ENCODE measurements at places on chromosomes 4 and X.

DNA sequence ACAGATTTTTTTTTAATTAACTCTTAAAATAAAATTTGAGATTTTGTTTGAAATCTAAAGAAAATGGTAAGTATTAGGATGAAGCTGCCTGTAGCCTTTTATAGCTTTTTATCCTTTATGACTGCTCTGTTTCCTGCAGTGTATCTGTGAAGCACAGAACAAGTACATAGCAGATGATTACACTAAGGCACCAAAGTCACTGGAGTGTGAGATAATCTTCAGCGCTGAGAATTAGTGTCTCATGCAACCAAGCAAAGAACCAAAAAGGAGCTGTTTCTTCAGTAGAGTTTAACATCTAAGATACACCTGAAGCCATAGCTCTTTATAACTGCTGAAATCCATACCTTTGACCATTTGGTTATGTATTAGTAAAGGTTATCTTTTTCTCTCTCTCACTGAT is 1989.8 kb upstream of the PCDH10 start:
- DNase-seq, result no peak

- no peak for DNase-seq
Observed at GRCh38 chrX:54633641-54634040, 103.6 kb downstream of the GNL3L start.

DNA sequence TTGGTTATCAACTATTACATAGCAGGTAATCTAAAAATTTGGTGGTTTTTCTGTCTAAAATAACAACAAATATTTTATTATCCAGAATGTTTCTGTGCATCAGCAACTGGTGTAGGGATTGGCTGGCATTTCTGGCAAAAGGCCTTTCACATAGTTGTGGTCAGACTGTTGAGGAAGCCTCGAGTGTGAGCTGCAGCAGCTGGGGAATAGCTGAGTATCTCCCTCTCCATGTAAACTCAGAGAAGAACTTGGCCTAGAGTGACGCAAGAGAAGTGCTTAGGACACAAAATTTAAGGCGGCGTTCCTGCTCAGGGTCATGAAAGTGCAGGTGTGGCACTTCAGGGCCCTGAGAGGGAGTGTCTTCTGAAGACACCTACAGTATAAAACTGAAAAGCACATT is 558.9 kb downstream of the SPOCK3 start:
- no peak for DNase-seq

DNA sequence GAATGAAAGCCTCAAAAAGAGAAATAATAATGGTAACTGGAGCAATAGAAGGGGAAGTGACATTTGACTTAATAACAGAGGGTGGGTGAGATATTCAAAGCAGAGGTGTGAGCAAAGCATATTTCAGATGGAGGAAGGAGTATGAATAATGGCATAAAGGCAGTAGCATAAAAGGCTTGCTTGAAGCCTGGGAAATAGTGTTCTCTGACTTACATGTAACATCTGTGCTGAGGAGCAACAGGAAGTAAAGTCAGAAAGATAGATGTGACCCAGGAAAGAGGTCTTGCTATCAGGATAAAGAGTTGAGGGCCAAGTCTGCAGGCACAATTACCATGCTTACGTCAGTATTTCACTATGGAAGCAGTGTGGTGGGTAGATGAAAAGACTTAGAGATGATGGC is 28.4 kb downstream of the ATP10D start:
- no peak for DNase-seq

DNA sequence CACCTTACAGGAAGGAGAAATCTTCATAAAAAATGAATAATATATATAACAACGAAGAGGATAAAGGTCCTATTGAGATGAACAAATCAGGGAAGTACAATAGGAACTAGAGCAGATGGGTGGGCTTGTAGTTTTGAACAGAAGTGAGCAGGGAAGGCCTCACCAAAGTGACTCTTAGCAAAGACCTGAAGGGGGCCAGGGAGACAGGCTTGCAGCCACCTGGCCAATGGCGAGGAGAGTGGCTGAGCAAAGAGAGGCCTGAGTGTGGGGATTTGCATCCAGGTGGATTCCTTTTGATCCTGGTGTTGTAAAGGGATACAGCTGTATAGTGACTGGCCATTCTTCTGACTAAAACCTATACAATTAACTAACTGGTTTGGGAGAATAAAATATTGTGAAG is 354.1 kb downstream of the CAMK2D start:
- DNase-seq, result peak; percentile 30

DNA sequence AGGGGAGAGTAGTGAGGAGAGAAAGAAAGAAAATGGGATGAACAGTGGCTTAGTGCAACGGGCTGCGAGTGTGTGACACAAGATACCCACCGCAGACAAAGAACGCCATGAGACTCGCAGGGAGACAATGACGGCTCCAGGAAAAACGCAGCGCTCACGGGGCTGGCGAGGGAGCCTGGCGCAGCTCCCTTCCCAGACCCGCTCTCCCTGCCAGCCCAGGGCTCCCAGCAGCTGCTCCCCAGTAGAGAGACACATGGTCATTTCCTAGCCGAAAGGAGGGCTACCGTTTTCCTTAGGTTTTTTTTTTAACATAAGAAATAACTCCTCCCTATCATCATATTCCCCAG is 149.5 kb downstream of the MAML3 start:
- DNase-seq, result peak; percentile 60

DNA sequence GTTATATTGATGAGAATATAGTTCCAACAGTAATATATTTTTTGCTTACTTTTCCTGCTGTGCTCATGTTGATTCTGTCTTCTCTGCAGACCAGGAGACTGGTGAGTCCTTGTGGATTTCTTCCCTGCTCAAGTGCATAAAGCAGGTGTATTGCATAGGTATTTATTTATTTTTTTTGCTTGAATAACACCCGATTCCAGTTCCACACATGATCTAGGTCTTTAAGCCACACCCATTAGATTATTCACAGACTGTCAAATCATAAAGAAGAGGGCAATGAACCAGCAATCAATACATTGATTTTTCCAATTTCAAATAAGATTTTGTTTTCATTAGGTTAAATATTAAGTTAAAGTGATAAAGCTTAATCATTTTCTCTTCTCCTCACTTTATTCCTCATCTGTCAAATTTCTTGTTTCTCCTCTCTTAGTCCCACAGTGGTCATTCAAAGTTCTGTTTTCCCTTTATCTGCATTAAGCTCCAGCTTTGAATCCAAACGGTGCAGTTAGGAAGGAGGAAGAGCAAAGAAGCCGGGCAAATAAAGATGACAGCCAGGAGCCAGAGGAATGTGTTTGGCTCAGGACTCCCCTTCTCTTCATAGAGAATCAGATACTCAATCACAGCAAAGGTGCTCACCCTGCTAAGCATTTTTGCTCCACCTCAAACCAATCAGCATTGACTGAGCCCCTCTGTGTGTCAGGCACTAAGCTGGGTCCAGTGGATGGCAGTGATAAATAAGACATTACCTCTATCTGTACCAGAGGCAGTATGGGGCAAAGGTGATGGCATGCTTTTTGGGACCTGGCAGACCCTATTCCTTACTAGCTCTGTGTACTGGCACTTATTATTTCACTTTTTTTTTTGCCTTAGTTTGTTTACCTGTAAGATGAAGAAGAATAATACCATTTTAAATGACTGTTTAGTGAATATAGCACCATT is at the start of gene ADH1A:
ADH1A (minus strand) TSS at position 138 of the 939 bp plus-strand sequence; CDS start at position 67, 71 bp downstream.
- no peak for DNase-seq

DNA sequence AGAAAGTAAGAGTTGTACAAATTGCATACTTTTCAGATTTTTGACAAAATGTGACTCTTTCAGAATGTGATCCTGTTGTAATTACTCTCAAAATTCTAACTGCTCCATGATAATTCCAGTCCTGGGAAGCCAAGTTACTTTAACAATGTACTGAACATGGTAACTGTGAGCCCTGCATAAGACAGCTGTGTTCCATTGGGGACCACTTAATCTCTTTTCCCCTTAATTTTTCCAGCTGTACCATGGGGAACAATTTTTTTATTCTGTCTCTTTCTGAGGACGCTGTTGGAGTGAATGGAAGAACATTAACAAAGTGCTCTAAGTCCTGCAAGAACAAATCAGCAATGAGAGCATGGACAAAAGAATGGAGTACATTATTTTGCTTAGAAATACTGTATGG is 95.8 kb downstream of the UPRT start:
- DNase-seq, result no peak

DNA sequence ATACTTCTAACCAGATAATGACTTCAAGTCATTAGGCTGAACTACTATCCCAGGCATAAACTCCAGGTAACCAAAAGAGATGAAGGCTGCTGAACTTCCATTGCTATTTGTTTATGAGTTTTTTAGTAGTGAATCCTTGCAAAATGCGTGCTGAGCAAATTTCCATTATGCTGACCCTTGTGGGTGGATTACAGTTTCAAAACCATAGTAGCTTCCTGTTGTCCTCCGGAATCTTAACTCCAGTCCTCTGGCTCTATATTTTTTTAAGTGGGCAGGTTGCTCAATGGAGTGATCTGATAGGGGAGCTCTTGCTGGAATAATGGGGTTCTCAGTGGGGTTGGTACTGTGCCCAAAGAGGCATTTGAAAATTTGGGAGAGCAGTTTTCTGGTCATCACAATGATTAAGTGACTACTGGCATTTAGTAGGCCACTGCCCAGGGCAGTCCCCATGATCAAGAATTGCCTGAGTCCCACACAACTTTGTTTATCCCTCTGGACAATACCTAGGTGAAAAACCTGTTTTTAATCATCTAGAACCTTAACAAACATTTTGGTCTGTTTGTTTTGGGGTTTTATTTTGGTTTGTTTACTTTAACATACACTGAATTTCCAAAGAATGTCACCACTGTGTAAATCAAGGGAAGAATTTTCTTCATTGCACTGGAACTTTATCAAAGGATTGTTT is 302.3 kb upstream of the GATB start:
- DNase-seq, result no peak

DNA sequence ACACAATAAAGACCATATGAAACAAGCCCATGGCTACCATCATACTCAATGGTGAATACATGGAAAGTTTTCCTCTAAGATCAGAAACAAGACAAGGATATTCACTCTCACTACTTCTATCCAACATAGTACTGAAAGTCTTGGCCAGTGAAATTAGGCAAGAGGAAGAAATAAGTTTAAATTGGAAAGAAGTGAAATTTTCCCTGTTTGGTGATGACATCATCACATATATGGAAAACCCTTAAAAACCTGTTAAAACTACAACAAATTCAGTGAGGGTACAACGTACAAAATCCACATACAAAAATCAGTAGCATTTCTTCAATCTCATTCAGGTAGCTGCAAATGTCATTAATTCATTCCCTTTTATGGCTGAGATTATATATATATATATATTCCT is 164.0 kb upstream of the IRS4 start:
- DNase-seq, result no peak

GRCh38 chr4:158826882-158827281 is 58.1 kb downstream of the FNIP2 start:
- no peak for DNase-seq

- DNase-seq, result no peak
Observed at GRCh38 chrX:13266641-13267345, 53.1 kb downstream of the ATXN3L start.

GRCh38 chrX:150227321-150227860 is 135.7 kb upstream of the MAMLD1 start:
- no peak for DNase-seq

DNA sequence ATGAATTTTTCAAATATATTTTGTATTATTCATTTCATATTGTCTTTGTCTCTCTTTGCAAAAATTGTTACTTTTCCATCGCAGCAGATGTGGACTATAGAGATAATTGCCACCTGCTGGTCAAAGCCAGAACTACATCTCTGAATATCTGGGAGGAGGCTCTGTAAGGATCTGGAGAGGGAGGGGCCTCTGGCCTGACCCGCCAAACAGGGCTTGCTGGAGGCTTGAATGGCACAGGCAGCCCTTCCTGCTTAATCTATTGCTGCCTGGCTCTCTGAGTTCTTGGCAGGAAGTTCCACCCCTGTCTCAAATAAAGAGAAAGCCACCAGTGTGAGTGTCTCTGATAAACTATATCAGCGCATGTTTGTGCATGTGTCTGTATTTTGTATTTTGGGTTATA is 132.4 kb downstream of the ZMAT1 start:
- peak; percentile 84 for DNase-seq

- DNase-seq, result no peak
Observed at GRCh38 chrX:22534643-22535042, 261.9 kb downstream of the CBLL2 start.

DNA sequence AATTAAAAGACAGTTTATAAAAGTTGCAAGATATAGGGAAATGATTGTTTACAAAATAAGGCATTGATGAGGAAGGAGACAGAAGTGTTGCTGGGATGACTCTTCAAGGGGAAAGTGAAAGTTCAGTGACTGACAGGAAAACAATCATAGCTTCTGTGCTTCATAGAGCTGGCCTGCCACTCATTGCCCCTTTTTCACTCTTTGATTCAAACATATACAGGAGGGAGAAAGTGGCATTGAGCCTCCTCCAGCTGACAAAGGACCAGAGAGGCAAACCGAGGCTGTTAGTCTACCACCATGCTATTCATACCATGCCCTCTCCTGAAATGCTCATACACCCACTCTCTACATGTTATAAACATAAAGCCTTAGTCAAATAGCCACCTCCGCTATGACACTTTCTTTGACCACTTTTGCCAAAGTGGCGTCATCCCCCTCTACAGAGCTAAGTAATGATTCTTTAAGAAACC is 79.2 kb upstream of the ATOH1 start:
- DNase-seq, result no peak

DNA sequence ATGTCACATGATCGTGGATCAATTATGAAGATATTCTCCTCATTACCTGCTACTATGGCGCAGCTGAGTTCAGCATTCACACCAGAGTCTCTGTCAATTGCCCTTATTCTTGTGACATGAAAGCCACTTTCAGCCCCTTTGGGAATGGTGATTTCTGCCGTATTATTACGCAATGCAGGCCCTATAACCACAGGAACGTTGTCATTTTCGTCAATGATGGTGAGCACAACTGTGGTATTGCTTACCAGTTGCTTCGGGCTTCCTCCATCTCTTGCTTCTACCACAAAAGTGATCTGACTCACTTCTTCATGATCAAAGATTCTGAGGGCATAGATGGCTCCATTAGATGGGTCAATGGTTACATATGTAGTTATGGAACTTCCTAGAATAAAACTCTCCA is 2.1 kb downstream of the PCDH18 start:
- no peak for DNase-seq

- DNase-seq, result no peak
Observed at GRCh38 chr4:121016611-121017010, 55.7 kb downstream of the NDNF start.

DNA sequence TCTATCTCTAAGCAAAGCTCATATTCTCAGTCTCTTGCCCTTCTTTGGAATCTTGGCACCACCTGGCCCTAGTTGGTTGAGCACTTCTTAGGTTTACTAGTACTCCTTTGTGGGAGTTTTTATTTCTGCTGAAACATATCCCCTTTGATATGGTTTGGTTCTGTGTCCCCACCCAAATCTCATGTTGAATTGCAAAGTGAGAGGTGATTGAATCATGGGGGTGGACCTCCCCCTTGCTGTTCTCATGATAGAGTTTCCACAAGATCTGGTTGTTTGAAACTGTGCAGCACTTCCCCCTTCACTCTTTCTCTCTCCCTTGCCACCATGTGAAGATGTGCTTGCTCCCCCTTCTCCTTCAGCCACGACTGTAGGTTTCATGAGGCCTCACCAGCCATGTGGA is 22.2 kb upstream of the SYNPO2 start:
- DNase-seq, result no peak

- peak; percentile 5 for DNase-seq
Observed at GRCh38 chr4:48904101-48904500, 2.5 kb downstream of the OCIAD2 start.
